ENCODE measurements at places on chromosomes 7 and 10.

GRCh38 chr10:51705774-51706173 lies 6.4 kb upstream of the CSTF2T start:
- DNase-seq = no peak

GRCh38 chr10:24417053-24417452 lies 208.1 kb downstream of the KIAA1217 start:
- no peak for DNase-seq

- no peak for DNase-seq
These were observed 5.7 kb downstream of the ADARB2 start for GRCh38 chr10:1731592-1731991.

- no peak for DNase-seq
These were observed 379.3 kb upstream of the PCDH15 start for GRCh38 chr10:55180357-55180756.

DNA sequence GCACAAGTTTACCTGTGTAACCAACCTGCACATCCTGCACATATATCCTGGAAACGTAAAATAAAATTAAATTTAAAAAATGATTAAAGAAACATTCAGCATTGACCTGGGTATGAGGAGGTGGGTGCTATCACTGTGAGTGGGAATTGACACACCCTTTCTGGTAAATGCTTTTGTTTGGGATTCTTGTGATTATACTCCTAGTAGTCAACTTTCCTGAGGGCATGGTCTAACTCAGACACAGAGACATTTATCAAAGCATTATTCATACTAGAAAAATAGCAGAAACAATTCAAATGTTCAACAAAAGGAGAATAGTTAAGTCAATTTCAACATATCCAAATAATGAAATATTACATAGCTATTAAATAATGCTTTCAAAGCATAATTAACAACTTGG lies 44.2 kb downstream of the CNNM2 start:
- DNase-seq = no peak

DNA sequence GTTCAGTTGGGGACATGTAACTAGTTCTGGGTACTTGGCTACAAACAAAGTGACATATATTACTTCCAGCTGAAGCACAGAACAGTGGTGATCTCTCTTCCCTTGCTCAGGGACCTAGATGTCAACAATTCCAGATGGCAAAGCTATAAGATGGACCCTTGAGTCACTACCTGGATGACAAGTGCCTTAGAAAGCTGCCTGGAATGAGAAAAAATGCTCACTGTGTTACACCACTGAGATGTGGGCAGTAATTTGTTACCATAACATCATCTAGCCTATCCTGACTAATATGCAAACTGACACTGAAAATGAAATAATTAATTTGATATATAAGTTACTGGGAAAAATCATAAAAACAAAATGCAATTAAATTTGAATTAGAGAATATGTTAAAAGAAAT lies 16.4 kb upstream of the CTTNBP2 start:
- no peak for DNase-seq

- DNase-seq = no peak
These were observed 84.7 kb downstream of the TMEM178B start for GRCh38 chr7:141158561-141158960.

DNA sequence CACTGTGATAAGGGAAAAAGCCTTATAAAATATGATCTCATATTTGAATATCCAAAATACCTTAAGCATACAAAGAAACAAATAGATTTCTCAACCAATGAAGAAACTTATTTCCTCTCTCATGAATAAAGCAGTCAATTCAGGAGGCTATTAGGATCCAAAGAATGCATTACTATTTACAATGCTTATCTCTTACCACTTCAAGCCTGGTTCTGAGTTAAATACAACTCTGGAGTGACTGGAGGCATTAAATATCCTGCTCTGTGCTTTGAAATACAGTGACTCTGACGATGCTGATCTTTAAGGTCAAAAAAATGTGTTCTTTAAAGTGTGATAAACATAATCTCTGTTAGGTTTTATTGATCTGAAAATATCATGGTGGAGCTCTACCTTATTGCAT lies 493.2 kb downstream of the ZWINT start:
- DNase-seq = no peak

DNA sequence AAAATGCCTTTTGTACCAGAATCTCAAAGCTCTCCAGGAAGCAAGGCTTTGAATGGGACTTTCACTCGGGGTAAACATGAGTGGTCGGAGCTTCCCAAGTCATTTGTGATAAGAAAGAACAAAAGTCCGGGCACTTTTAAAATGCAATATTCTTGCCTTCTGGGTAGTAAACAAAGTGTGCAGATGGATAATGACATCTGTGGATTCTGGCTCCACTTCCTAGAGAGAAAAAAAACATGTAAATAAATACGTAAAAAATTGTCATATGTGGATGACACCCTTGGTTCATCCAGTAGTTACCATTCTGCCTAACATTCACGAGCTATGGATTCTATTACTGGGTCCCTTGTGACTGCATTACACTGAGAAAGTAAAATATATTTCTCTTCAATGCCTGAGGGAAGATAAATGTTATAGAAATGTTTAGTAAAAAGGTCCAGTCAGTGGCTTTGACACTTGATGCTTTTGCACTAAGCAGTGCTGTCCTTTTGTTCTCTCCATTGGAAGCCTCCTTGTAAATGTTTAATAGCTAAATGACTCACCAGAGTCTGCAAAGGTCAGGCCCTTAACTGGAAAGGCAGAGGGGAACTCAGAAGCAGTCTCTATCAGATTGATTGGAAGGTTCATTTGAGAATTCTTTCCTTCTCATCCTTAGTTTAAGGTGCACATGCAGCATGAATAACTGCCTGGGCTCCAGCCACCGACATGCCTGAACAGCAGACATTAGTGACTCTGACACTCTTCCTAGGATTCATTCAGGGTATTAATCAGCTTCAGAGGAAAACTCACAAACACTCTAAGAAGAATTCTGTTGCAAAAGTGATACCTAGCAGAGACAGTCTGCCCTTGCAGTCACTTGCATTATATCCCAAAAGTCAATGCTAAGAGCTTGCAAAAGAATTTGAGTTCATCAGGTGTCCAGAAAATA lies 11.7 kb upstream of the EDRF1 start:
- DNase-seq = no peak
